ENCODE measurements at places on chromosomes 3 and 15. TPM values are rescaled to one million over a fixed set of nuclear protein-coding genes. Genes with fewer than 3 reads are reported as not detected.

The HIGD2B gene
- total RNA-seq, result not detected

The GP9 gene
- not detected for total RNA-seq

The CAMP gene
- total RNA-seq, result 0.62 TPM

The SAMD7 gene
- total RNA-seq, result not detected

The CHRNB4 gene
- not detected for total RNA-seq

The CDHR4 gene
- not detected for total RNA-seq

The SLC6A11 gene
- 6.7 TPM for total RNA-seq

The ABHD5 gene
- total RNA-seq, result 20.1 TPM

The IL17RB gene
- total RNA-seq, result not detected

The ALCAM gene
- 50.4 TPM for total RNA-seq

The LRRN1 gene
- 0.08 TPM for total RNA-seq

The PIK3CA gene
- 9.4 TPM for total RNA-seq

The PLA2G4F gene
- total RNA-seq, result 0.46 TPM

The ZIC4 gene
- not detected for total RNA-seq

The CTXND1 gene
- not detected for total RNA-seq

The LTF gene
- not detected for total RNA-seq

The MB21D2 gene
- total RNA-seq, result 9.2 TPM

The ZNF619 gene
- total RNA-seq, result 2.5 TPM

The NEK10 gene
- 0.23 TPM for total RNA-seq

The TTLL13 gene
- total RNA-seq, result 0.11 TPM

All from hair follicular keratinocyte (primary cell).